ENCODE measurements at places on chromosomes 6 and 20.
A peak's percentile ranks its signal among the peaks of the same experiment; 100 is the strongest.

DNA sequence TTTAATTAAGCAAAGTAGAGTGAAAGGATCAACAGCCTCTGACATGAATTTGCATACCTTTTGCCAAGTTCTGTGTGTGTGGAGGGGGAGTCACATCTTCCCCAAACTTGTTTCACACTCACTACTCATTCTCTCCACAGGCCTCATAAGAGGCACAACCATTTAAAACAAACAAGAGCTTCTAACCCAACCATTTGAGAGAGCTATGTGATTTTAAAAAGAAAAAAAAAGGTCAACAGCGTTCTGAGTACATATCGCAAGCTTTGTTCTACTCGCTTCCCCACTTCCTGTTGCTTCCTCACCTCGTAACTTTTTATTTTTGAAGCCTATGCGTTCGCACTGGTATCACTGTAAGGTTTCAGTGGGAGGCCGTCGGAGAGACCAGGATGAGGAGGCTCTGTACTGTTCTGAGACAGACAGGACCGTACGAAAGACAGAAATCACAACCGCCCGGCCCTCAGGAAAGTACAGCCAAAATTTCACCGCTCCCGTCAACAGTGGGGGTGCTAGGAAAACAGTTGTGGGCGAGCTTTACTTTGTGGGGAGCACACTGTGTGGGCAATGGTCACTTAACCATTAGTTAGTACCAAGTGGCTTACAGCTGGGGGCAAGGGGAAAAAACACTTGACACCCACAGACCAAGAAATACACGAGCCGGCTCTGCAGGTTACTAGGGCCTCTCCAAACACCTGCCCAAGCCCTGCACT lies 61.3 kb downstream of the TRERF1 start:
- DNase-seq, result no peak

GRCh38 chr20:20856306-20856705 lies 143.9 kb upstream of the RALGAPA2 start:
- DNase-seq, result no peak

DNA sequence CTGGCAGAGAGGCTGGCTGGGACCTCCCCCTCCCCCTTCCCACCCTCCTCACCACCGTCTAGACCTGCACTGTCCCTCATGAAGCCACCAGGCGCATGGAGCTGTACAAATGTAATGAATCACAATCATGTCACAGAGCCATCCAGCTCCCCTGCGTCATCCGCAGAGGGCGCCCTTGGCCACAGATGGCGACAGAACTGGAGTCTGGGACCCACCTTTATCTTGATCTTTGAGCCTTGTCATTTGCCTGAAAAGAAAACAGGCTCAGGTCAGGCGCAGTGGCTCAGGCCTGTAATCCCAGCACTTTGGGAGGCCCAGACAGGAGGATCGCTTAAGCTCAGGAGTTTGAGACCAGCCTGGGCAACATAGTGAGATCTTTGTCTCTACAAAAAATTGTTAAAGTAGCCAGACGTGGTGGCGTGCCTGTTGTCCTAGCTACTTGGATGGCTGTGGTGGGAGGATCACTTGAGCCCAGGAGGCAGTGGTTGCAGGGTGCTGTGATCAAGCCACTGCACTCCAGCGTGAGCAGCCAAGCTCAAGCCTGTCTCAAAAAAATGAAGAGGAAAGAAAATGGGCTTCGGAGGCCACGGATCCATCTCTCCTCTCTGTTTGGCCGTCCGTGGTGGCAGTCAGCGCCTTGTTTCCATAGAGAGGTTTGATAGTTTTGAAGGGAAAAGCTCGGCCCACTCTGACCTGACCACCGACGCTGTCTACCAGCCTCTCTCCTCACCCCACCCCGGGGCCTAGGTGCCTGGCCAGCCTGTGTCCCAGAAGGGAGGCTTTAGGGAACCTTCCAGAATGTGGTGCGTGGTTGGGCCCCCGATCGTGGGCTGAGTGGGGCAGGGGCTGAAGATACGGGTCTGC lies 6.2 kb downstream of the COL9A3 start:
- DNase-seq, result no peak

DNA sequence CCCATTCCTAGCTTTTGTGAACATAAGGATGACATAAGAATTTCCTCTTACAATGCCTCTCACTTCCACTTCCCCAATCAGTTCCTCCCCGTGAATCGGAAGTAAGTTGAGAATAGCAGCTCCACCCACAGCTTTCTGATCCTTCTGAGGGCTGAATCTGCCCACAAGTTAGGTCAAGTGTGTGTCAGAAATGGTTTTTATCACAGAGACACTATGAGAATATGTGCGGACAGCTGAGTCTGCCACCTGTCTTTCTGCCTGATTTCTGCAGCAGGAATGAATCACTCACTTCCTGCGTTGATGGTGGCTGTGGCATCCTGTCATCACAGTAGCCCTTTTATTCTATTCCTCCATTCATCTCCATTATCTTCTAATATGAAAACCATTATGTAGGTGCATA lies 70.2 kb downstream of the RIN2 start:
- no peak for DNase-seq

GRCh38 chr6:53347921-53348370 lies 804 bp downstream of the ELOVL5 start:
- DNase-seq, result peak; percentile 63

DNA sequence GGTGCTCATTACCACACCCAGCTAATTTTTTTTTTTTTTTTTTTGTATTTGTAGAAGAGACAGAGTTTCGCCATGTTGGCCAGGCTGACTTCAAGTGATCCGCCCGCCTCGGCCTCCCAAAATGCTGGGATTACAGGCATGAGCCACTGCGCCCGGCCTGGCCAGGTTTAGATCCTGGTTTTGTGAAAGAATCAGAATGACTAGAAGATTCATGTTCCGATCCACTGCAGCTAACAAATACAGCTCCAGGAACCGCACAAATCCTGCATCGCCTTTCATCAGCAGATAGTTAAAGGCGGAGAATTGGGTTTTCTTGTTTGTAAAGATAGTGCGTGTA lies 151.2 kb upstream of the AKAP12 start:
- DNase-seq, result no peak

DNA sequence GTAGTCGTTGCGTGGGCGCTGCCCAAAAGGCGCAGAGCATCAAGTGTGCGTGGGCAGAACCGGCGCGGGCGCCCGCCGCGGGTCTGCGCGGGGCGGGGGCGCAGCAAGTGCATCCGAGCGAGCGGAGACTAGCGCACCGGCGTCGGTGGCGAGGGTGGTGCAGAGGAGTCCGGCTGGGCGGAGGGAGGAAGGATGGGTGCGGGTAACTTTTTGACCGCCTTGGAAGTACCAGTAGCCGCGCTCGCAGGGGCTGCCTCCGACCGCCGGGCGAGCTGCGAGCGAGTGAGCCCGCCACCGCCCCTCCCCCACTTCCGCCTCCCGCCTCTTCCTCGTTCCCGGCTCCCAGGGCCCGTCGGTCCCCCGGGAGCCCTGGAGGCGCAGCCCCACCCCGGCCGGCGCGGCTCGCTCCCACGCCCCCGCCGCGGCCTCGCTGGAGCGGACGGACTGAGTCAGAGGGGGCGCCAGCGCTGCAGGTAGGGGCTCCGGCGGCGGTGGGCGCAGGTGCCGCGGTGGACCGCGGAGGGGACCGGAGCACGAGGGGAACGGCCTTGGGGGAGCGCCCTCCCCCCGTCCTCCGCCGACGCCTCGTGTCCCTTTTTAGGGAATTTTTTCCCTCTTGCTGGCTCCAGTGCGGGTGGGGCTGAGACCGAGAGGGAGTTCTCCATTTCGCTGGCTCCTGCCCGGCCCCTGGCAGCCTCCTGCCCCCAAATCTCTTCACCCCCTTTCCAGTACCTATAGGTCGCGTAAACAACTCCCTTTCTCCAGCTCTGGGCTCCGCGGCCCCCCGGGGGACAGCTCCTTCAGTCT lies 1.6 kb upstream of the DBNDD2 start:
- DNase-seq, result no peak

DNA sequence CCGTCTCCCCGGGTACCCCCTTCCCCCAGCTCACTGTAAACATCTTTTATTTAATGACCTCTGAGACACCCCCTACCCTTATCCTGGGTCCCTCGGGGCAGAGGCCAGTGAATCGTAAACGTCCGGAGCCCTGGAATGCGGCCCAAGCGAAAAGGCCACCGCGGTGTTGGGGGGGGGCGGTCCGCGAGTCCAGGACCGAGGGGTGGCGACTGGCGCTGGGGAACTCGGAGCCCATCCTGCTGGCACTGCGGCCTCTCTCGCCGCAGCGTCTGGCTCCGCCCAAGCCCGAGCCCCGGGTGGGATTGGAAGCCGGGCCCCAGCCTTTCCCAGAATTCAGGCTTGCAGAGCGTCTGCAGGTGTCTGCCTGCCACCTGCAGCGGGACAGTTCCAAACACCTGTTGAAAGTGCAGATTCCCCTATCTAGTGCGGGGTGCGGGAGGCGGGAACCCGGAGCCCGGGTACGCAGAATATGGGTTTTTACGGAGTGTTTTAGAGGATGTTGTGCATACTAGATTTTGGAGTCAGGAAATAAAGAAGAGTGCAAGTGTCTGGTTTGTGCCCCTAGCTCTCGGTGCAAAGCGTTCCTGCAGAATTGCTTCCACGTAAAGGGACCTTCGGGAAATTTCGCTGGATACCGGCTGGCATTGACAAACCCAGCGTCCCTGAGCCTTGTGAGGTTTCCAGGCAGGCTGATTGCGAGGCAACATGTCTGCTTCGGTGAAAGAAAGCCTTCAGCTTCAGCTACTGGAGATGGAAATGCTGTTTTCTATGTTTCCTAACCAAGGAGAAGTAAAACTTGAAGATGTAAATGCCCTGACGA lies 800 bp downstream of the RWDD2A start:
- no peak for DNase-seq

GRCh38 chr20:7113577-7114466 lies 346.3 kb downstream of the BMP2 start:
- DNase-seq, result peak; percentile 8

- DNase-seq, result no peak
These were observed 44.7 kb upstream of the FOXQ1 start for GRCh38 chr6:1267057-1267732.

DNA sequence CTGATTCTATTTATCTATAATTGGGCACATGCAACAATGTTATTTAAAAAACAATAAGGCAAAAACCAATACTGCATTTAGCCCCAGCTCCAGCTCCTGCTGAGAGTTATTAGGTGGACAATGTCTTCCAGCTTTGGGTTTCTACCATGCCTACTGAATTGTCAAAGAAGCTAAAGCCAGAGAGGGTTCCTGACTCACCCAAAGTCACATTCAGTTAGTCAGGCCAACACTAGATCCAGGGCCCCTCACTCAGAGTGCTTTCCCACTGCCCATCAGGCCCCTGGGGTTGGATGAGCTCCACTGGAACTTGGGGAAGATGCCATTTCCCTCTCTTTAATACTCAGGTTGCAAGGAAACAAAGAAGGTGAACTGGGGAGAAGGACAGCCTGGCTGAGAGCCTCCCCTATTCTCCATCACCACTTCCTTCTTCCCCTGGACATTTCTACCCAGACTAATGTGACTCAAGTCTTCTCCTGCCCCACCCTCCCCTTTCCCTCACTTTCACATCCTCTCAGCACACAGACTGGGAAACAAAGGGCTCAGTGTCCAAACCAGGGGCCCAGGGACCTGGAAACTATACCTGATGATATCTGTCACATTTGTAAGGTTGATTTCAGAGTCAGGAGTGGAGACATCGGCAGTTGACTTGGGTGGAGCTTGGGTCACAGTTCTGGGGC lies 6.0 kb downstream of the TREM1 start:
- DNase-seq, result no peak

- DNase-seq, result no peak
These were observed 67.6 kb upstream of the TMEM200A start for GRCh38 chr6:130298258-130298657.

- peak; percentile 29 for DNase-seq
These were observed 40.7 kb upstream of the SLC2A12 start for GRCh38 chr6:134093007-134093573.

DNA sequence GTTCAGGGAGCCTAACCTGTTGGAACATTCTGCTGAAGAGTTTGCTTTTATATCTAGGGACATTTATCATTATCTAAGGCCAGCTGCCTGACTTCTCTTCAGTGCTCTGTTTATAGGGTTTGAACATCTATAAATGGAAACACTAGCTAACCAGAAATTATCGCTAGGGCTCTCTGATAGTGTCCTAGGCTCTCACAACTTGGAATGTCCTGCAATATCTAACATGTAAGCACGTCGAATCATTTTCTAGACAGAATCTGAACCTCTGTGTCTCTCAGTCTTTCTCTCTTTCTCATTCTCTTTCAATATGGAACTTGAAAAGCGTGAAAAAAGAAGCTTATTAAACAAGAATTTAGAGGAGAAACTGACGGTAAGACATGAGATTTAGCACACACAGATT lies 92.5 kb upstream of the MLIP start:
- DNase-seq, result no peak

DNA sequence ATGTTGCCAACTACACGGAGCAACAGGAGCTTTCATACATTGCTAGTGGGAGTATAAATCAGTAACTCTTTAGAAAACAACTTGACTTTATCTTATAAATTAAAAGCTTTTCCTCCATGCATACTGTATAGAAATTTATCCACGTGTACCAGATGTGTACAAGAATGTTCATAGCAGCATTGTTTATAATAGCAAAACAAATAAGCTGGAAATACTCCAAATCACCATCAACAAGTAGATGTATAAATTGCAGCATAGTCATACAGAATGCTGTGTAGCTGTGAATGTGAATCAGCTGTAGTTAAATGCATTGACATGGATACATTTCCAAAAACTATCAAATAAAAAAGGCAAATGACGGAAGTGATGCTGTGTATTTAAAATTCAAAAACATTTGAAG lies 6.0 kb downstream of the PSMF1 start:
- DNase-seq, result no peak

GRCh38 chr6:123806561-123806960 lies 2.9 kb downstream of the NKAIN2 start:
- DNase-seq, result no peak

DNA sequence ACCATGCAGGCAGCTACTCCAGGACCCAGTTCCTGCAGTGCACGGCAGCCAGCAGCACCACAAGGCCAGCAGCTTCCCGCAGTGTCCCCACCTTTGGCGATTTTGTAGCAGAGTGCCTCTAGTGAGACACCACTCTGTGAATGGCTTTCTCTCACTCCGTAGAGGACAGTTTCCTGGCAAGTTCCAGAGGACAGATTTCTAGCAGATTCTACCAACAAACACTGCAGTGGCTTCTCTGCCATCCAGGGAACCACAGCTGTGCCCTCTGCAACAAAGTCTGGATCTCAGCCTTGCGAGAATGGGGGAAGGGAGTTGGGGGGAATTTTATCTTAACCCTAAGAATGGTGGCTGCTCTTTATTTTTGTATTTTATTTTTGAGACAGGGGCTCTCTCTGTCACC lies 28.7 kb downstream of the SNHG17 start:
- DNase-seq, result no peak

DNA sequence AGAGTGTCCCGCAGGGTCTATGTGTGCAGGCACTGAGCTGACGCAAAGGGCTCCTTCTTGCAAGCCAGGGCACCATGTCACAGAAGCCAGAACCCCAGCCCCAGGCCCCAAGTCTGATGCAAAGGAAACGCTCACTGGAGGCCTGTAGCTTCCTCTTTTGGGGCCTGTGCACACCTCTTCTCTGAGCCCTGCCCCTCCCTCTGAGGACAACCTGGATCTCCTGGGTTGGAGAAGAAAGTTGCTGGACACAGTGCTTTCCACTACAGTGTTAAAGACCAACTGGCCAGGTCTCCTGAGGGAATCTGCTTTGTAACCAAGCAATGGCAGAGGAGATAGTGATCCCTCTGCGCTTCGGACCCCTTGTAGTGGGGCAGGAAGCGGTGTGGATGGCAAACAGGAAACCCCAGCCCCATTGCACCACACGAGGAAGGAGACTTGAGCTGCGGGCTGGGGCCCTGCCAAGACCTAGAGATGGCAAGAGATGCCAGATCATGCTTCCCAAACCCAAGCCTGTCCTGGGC lies 90.0 kb downstream of the PRND start:
- no peak for DNase-seq

All from foreskin melanocyte (primary cell).